ENCODE measurements at places on chromosomes 2 and 18.

DNA sequence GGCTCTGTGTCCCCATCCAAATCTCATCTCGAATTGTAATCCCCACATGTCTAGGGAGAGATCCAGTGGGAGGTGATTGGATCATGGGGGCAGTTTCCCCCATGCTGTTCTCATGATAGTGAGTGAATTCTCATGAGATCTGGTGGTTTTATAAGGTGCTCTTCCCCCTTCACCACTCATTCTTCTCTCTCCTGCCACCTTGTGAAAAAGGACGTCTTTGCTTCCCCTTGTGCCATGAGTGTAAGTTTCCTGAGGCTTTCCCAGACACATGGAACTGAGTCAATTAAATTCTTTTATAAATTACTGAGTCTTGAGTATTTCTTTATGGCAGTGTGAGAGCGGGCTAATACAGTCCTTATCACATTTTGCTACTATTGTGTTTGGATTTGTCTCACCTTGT, 177.6 kb upstream of the SLC39A10 start:
- DNase-seq = no peak

GRCh38 chr18:32937597-32937996, 164.8 kb upstream of the KLHL14 start:
- no peak for DNase-seq

DNA sequence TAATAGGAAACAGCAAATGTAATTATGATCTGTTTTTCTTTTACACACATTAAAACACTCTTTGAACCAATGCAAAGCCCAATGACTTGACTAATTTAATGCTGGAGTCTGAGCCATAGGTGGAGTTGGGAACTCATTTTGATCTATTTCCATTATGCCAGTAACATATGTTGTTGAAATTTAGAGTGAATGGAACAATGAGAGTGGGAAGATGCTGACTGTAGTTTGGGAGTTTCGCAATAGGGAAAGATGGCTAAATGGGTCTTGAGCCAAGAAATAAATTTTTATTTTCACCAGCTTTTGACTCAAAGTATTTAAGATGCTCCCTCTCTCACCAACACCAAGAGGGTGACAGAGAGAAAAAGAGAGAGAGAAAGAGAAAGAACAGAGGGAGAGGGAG, 246.7 kb downstream of the DLGAP1 start:
- DNase-seq = no peak

DNA sequence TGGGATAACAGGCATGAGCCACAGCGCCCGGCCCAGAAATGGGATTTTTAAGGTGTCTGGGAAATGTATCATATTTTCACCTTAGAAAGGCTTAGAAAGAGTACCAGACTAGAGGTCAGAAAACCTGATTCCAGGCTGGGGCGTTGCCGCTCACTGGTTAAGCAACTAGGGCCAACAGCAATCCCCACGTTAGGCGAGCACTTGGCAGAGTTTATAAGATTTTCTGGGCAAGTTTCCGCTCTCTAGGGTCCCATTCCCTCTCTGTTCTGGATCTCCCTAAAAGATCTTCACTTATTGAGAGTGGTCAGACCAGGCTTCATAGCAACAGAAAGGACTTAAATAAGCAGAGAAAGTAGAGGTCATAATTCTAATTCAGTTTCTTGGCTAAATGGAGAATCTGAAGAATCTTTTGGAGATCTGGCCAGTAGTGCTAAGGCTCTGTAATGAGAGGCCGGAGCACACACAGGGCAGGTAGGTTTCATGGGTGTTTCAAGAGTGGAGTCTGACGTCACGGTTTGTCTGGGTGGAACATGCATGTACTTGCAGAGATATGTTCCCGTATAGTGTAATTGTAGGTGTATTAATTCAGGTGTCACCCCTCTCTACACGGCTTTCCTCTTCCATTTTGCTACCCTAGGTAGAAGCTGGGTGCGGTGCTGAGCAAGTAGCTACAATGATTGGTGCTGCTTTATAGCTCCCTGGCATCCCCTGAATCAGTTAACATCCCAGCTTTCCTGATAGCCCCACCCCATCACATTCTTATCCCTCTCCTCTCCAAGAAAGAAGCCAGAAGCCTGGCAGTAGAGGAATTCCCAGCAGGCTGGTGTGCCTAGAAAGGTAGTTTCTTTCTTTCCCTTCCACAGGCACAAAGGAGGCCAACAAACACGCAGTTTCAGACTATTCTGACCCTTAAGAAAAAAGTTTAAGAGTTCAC, 4.4 kb upstream of the SMAD7 start:
- no peak for DNase-seq

DNA sequence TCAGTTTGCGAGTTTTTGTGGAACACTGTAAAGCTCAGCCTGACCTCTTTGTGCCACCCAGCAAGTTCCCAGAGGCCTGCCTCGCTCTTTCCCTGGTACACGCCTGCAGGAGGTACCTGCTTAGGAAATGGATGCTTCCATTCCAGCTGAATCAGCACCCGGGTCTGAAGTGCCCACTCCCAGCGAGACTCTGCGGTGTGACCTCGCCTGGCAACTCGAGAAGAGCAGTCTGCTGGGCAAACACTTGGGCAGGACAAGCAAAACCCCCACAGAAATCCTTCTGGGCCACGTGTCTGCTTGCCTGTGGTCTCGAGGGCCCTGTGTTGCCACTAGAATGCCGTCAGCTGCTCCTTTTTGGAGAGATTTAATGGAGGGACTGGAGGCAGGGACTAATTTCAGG, 127.6 kb downstream of the MAPK4 start:
- DNase-seq = no peak

GRCh38 chr18:13439461-13439860, 220.9 kb downstream of the LDLRAD4 start:
- DNase-seq = no peak

DNA sequence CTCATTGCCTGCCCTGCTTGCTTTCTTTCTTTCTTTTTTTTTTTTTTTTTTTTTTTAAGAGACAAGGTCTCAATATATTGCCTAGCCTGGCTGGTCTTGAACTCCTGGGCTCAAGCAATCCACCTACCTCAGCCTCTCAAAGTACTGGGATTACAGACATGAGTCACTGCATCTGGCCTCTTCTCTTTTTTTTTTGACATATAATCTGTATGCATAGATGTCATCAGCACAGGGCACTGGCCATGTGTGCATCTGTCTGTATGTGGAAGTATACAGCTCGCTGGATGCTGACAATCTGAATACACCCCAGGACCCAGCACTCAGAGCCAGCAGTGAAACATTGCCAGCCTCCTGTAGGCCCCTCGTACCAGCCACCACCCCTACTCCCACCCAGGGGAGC, 49.5 kb downstream of the TFCP2L1 start:
- no peak for DNase-seq

GRCh38 chr18:59022167-59022945, 117.3 kb upstream of the SEC11C start:
- DNase-seq = no peak

DNA sequence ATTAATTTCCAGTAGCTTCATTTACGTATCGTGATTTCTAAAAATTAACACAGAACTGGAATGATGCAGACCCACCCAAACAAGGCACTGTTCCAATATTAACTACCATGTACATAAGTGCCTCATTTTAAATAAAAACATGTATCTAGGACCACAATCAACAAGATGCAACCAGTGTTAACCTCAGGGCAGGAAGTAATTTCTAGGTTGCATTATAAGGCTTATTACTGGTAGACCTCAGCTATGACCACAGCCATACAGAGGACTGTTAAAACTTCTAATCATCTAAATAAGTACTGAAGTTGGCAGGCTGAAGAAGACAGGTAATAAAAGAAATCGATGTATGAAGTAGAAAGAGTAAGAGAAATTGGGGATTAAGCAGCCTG, 262.9 kb downstream of the HDAC4 start:
- no peak for DNase-seq

DNA sequence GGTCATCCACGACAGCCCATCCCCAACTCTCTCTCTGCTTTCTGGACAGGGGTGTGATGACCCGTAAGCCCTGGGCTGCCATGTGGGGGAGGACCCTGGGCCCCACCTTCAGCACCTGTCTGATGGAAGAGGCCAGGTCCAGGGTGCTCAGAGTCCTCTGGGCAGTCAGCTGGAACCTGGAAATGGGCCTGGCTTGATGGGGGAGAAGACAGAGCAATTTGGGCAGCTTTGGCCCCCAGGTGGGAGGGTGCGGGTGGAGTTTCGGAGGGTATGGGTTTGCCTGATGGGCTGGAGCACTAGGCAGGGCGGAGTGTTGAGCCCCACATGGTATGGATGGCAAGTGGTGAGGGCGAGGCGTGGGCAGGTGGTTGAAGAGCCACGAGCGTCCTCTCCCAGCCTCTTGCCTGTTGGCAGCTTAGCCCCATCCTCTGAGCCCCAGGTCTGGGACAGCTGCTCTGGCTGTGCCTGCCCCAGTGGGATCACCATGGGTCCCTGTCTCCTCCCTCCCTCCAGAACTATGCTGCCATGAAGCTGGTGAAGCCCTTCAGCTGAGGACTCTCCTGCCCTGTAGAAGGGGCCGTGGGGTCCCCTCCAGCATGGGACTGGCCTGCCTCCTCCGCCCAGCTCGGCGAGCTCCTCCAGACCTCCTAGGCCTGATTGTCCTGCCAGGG, 232.7 kb downstream of the DYSF start:
- no peak for DNase-seq

- DNase-seq = no peak
Observed at GRCh38 chr2:8018956-8019355, 662.9 kb upstream of the ID2 start.

DNA sequence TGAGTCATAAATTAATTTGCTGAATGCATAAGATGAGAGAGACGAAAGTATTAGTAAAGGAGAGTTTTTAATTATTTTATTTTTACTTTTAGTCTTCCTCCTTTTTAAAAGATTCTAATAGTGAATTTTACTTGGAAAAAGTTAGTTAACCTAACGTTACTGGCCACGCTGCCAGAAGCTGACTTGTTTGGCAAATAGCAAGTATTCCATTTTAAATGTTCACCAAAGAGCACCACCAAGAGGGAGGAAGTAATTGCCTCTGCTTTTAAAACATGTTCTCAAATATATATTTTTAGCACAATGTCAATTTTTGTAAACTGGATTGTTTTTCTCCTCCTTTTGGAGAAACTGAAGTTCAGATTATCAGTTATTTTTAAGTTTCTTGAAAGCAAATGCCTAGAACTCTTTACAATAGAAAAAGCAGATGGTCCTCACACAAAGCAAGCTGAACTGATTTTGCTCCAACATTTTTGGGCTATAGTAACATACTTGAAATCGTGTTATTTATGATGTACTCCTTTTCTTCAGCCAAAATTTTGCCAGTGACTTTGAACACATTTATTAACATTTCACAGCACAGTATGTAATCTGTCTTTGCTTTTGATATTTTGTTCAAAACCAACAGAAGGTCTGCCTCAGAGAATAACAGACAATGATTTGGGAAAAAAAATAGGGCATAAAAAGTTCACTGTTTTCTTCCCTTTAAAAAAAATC, 1311.0 kb upstream of the FAM98A start:
- no peak for DNase-seq

DNA sequence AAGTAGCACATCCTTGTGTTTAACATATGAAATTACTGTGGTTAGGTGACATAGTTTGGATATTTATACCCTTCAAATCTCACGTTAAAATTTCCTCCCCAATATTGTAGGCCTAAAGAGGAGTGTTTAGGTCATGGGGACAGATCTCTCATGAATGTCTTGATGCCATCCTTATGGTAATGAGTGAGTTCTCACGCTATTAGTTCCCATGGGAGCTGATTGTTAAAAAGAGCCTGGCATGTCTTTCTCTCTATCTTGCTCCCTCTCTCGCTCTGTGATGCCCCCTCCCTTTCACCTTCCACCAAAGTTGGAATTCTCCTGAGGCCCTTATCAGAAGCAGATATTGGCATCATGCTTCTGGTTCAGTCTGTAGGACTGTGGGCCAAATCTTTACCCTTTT, 660.1 kb downstream of the ADCYAP1 start:
- no peak for DNase-seq

- DNase-seq = no peak
Observed at GRCh38 chr2:66478731-66479316, 43.9 kb downstream of the MEIS1 start.

Measured in GM12892 (cell line).